ENCODE measurements at places on chromosomes 3 and 15. TPM values are rescaled to one million over a fixed set of nuclear protein-coding genes. Genes with fewer than 3 reads are reported as not detected.
A peak's percentile ranks its signal among the peaks of the same experiment; 100 is the strongest.

IQCF5 gene
- not detected for total RNA-seq

WDR73 gene
- 15.6 TPM for total RNA-seq

RBP2 gene
- total RNA-seq, result not detected

FAM81A gene
- 0.41 TPM for total RNA-seq

KIF23 gene
- 9.2 TPM for total RNA-seq

GRCh38 chr3:128252083-128252482 is 98.8 kb downstream of the EEFSEC start:
- DNase-seq, result no peak

GRCh38 chr3:102143536-102143935 is 291.3 kb upstream of the ZPLD1 start:
- no peak for DNase-seq

DNA sequence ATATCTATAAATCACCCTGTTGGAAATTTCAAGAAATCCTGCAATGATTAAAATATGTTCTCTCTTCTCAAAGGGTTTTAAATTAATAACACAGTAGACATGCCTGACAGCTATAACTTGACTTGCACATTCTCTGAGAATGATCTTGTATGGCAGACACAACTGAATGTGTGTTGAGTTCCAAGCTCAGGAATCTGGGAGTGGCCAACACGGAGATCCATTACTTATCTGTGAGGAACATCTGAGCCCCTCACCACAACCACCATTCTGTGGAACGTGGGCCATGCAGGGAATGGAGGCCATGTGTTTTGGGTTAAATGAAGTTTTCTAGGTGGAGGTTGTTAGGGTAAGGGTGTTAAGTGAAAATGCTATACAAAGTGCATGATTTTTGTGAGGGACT is 105.3 kb upstream of the CHMP2B start:
- DNase-seq, result no peak

- DNase-seq, result no peak
Measured at GRCh38 chr3:119642746-119643473, 17.5 kb downstream of the POPDC2 start.

GRCh38 chr3:148030975-148031374 is 621.8 kb downstream of the ZIC1 start:
- no peak for DNase-seq

GRCh38 chr3:25397150-25397549 is 30.9 kb upstream of the RARB start:
- no peak for DNase-seq

DNA sequence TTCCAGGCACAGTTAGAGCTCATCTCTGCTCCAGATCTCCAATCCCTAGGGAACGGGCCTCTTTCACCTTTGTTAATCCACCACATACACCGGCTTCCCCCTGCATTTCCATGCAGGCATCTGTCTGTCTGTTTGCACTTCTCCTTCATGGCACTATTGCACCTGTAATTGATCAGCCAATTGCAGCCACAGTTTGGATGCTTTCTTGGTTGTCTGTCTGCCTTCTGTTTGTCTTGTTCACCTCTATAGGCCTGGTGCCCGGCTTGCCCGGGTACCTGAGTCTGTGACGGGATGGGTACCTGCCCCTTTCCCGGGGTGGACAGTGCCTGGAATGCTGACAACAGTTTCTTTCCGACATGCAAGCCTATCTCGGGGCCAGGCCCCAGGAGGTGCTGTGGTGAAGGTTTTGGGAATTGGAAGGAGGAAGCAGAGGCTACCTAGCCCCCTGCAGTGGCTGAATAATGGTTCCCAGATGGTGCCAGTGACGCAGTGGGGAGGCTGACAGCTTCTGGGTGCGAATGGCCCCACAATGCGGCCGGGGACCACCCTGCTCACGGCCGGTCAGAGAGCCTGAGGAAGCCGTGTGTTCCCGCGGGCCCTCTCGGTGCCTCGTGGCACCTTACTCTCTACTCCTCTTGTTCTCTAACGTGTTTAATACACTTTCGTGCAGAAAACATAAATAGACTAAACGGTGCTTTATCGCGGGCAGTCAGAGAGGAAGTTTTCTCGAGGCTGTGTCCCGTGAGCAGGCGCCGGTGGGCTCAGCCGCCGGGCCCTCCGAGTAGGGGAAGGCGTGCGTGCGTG is 31.3 kb upstream of the RAB6B start:
- DNase-seq, result no peak

- no peak for DNase-seq
Measured at GRCh38 chr3:192395506-192395905, 331.8 kb downstream of the FGF12 start.

DNA sequence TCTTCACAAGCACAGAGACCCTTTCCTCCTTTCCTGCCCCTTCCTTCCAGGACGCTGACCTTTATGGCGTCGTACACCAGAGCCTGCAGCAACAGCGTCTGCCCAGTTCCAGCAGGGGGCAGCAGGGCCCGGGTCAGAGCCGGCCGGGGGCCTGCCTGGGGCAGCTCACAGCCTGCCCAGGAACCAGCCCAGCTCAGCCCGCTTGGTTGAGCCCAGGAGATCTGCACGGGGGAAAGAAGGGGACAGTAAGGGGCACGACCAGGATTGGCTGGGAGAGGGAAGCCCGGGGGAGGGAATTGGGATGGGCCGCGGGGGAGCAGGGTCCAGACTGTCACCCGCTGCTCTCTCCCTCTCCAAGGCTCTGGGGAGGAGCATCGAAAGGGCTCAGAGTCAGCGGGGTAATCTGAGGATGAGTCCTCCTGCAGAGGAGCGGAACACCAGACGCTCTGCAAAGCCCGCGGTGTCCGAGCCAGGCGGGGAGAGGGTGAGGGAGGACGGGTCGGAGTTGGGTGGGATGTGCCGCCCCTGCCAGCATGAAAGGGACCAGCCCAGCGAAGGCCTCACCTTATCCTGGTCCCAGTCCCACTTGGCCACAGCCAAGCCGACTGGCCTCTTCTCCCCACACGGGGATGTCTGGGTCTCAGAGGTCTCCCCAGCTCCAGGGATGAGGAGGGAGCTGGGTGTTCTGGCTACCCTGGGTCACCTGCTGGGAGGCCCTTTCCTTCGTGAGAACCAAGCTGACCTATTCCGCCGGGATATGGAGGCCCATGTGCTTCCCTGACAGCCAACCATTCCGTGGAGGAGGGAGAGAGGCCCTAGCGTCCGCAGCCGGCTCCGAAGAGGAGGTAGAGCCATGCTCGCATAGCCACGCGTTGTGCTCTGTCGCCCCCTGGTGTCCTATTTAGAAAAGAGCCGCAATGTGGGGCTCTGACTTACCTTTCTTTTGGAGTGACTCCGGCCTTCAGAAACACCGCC is 7.4 kb upstream of the IGDCC3 start:
- DNase-seq, result peak; percentile 51

DNA sequence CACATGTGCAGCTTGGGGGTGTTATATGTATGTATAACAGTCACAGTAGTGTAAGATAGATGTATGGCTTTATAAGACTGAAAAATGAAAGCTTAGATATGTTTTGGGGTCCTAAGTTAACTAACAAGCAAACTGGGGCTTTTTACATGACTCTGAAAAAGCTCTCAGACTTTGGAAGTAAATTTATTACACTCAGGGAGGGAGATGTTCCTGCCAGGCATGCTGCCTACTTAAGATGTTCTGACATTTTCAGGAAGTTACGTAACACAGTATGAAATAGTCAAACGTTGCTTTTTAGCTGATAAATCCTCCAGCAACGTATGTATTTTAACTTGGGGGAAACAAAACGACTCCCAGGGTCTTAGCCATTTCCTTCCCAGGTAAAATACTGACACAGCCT is 1.7 kb upstream of the IFT57 start:
- DNase-seq, result no peak

Measured in glomerular endothelial cell (primary cell).